ENCODE measurements at places on chromosomes 7 and 10.

- no peak for DNase-seq
Measured at GRCh38 chr10:34374356-34375045, 440.6 kb downstream of the PARD3 start.

DNA sequence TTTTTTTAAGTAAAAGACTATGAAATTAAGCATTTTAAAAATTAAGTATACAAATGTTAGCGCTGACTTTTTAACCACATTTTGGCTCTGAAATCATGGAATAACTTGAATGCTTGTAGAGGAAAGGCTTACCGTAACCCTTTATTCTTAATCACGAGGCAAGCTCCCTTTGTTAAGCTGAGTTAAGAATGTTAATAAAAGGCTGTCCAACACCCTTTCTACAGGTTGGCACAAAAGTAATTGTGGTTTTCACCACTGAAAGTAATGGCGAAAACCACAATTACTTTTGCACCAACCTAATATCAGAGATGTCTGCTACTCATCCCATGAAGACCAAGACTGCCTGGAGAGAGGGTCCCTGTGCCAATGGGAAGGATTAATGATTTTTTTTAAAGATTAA lies 70.6 kb downstream of the STK17A start:
- no peak for DNase-seq

- no peak for DNase-seq
Measured at GRCh38 chr10:20088061-20088701, 271.9 kb downstream of the PLXDC2 start.

GRCh38 chr10:63094881-63095280 lies 38.2 kb upstream of the NRBF2 start:
- DNase-seq = no peak

DNA sequence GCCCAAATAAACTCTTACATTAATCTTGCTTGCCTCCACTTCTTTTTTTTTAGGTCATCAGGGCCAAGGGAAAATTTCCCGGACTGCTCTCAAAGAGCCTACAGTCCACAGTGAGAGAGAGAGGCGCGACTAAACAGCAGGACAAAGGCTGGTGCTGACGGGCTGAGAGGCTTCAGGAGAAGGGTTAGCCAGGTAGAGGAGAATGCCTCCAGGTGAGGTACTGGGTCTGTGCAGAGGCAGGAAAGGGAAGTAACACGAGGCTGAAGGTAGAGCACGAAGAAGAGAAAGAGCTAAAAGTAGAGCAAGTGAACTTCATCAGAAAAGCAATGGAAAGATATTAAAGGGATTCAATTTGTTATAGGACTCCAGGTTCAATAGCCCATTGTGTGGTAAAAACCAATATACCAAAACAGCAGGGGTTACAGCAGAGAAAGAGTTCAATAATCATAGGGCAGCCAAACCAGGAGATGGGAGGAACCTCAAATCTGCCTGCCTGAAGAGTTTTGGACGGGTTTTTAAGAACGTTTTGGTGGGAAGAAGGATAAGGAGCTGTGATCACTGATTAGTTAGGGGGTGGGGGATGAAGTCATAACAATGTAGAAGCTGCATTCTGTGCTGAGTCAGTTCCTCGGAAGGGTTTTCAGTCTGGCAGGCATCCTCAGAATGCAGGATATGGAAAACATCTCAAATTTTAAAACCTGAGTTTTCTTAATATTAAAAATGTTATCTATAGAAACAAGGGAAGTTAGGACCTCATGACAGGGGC lies 171.5 kb downstream of the AKR1D1 start:
- no peak for DNase-seq

GRCh38 chr10:114905450-114905849 lies 32.5 kb upstream of the TRUB1 start:
- DNase-seq = no peak

Data from SHP77 (cell line).